HuH-7 (cell line): ENCODE measurements at places on chromosomes 2 and 18.

- DNase-seq, result no peak
These were observed 23.4 kb downstream of the LYPD1 start for GRCh38 chr2:132646540-132647108.

DNA sequence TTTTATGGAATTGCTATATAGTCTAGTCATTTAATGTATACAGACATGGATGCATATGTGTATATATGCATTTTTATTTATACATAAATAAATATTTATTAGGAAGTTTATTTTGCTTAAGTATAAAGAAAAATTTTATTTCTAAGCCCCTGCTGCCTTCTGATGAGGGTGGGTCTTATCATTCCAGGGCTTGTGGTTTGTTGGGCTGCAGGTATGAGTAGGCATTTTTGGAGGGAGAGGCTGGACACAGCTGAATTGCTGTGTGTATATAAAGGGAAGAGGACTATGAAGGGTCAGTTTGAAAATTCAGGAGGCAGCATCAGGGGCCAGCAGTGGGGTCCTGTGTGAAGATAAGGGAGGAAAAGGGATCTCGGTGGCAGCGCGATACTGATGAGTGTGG, 189.4 kb downstream of the TMEM182 start:
- DNase-seq, result no peak

GRCh38 chr2:229230911-229231310, 40.2 kb downstream of the PID1 start:
- DNase-seq, result no peak

DNA sequence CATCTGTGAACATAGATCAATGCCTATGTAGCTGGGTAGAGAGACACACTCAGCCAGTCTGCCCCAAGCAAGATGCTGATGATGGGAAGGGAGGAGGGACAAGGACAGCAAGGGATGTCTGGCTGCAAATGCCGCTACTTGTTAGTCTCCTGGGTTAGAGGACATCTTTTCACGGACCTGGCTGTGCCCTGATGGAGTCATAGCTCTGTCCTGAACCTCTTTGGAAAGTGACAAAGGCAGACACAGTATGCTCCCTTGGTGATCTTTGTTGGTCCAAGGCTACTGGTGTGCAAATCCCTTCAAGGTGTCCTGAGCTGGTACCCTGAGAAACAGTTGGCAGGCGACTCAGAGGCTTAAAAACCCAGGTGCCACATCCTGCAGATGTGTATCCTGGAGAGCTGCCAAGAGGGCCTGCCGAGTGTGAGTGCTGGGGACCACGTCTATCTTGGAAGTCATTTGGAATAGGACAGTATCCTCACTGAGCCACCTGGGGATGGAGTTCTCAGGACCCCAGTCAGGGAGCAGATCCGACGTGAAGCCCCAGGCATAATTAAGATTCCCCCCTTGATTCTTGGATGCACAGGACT, 10.8 kb downstream of the FOSL2 start:
- no peak for DNase-seq

GRCh38 chr18:37383846-37384595, 181.6 kb downstream of the CELF4 start:
- DNase-seq, result no peak

GRCh38 chr2:43363120-43363519, 136.7 kb upstream of the ZFP36L2 start:
- no peak for DNase-seq

DNA sequence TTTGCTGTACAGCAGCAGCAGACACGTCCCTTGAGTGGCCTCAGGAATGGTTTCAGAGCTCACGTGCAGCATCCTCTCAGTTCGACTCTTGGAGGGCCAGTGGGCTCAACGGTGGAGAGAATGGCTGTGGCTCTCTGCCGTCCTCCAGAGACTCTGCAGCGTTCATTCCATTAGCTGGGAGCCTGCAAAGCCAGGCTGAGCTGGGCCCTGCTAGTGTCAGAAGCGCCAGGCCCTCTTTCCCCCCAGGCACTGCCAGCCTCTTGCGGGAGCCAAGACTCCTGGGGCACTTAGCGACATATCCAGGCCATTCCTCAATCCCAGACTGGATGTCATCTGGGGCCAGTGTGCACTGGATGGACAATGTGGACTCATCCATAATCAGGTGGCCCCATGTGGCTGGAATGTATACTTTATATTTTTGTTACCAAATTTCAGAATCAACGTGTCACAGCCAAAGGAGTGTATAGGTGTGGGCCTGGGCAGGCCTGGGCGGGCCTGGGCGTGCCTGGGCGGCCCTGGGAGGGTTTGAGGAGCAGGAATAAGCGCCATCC, 125.1 kb upstream of the EPAS1 start:
- no peak for DNase-seq

GRCh38 chr18:58863539-58864145, 1.0 kb upstream of the ZNF532 start:
- peak; percentile 61 for DNase-seq

DNA sequence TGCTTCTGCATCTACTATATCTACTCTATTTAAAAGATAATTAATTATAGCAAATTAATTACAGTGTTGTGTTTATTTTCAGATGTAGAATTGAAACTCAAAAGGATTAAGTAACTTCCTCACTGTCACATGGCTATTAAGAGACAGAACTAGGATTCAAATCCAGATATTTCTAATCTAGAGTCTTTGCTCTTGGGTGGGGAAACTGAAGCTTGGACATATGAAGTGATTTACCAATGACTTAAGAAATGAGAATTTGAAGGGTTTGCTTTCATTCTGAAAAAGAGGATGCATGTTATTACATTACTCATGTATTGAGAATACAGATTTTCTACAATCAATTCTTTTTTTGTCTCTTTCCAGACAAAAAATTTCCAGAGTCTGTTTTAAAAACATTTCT, 191.5 kb upstream of the SMAD7 start:
- DNase-seq, result no peak

- no peak for DNase-seq
These were observed 702.2 kb downstream of the ERBB4 start for GRCh38 chr2:211836409-211836808.

DNA sequence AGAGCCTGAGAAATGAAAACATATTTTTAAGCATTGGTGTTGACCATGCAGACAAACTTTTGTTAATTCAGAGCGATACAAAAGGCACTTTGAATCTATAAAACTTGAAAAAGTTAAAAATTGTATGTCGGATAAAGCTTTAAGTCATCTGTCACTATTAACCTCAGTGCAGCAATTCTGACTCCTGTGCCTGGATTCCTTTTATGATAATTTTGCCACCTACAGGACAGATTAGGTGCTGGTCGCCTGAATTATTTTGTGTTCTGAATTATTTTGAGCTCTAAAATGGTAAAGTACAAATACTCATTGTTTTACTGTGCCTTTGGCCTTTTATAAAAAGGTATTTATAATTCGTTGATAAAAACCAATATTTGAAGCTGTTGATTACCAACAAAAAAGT, 19.4 kb upstream of the RNF138 start:
- no peak for DNase-seq

DNA sequence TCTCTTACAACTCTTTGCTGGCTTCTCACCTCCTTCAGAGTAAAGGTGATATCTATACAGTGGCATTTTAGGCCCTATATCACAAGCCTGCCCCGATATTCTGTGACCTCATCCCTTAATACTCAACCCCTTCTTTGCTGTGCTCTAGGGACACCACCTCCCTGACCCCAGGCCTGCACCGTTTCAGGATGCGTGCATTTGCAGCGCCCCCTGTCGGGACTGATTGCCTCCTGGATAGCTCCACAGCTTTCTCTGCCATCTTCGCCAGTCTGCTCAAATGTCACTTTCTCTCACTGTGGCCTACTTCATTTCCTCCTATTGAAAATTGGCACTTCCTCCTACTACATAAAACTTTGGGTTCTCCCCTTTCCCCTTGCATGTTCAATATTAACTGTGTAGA, 289.6 kb downstream of the SOCS6 start:
- DNase-seq, result peak; percentile 5

- DNase-seq, result no peak
These were observed 511.2 kb downstream of the METTL4 start for GRCh38 chr18:2060086-2060485.

- DNase-seq, result no peak
These were observed 12.8 kb downstream of the ASIC4 start for GRCh38 chr2:219527076-219527394.

GRCh38 chr2:210072493-210072892, 70.1 kb downstream of the RPE start:
- DNase-seq, result no peak

DNA sequence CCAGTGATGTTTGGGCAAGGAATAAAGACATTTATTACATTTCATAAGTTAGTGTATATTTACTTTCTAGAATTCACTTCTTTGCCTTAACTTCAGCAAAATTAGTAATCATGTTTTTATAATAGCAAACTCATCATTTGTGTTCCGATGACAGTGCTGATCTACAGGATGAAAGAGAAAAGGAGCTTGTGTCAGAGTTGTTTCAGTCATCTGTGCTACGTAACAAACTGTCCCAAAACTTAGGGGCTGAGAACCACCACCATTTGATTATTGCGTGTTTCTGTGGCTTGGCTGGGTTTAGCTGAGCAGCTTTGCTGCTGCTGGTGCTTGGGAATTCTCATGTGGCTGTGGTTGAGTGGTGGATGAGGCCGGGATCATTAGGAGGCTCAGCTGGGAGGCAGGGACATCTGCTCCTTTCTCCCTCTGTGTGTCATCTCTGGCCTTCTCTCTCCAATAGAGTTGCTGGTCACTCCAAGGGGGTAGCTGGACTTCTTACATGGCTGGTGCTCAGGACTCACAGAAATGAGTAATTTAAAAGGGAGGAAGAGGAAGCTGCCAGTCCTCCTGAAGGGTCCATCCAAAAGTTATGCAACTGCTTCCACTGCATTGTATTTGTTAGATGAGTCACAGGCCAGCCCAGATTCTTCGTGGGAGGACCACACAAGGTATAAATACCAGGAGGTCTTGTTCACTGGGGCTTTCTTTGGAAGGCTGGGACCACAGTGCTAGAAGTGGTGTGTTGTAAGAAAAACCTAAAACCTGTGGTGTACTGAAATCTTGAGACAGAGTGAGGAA, 43.4 kb upstream of the HAAO start:
- no peak for DNase-seq

DNA sequence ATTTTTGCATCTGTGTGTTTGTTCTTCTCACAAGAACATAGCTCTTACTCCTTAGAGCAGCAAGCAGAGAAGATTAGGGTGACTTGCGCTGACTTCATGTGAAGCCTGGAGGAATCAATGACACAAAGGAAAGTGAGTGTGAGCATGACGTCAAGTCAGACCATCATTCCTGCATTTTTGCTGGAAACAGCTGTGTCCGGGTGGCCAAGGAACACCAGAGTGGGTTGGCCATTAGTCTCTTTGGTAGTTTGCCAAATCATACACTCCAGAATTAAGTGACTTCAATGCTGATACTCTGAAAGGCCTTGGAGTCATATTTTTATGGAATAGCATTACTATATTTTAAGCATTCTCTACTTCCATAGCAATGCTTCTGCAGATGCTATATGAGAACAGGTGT, 597.2 kb downstream of the DCDC2C start:
- no peak for DNase-seq

DNA sequence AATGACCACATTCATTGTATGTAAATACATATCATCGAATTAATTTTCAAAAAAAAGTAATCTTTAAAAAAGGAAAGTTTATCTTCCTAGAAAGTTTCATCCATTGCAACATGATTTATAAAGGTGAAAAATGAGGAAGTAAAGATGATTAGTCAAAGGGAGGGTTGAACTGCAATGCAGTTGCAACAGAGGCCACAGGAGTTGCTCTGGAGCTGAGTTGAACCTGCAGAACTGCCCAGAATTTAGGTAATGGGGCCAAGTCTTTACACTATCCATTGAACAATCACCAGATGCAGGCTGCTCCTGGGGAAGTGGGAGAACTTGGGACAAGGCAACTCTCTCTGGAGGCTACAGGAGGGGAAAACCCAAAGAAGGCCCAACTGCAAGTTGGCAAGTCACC, 390.7 kb downstream of the METTL4 start:
- DNase-seq, result no peak

GRCh38 chr2:174282441-174282840, 34.1 kb upstream of the OLA1 start:
- DNase-seq, result no peak

- no peak for DNase-seq
These were observed 806.3 kb upstream of the GCFC2 start for GRCh38 chr2:76516861-76517573.

- no peak for DNase-seq
These were observed 730.3 kb downstream of the CNTNAP5 start for GRCh38 chr2:124755386-124755785.

- no peak for DNase-seq
These were observed 123.8 kb downstream of the ARL4C start for GRCh38 chr2:234373060-234373459.

DNA sequence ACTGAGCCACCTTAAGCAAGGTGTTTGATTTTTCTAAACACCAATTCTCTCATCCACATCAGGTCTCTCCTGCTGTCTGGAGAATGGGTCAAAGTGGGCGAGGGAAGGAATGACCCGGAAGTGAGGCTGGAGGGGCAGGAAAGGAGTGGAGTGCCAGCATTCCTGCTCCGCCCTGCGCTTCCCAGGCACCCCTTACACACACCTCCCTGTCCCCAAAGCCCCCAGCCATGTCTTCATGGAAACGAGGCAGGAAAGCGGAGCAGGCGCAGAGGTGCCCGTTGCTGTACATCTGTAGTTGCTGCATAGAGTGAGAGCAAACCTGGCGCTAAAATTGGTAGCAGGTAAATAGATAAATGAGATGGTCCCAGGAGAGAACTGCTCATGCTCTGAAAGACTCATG, 27.2 kb upstream of the NT5DC4 start:
- no peak for DNase-seq

DNA sequence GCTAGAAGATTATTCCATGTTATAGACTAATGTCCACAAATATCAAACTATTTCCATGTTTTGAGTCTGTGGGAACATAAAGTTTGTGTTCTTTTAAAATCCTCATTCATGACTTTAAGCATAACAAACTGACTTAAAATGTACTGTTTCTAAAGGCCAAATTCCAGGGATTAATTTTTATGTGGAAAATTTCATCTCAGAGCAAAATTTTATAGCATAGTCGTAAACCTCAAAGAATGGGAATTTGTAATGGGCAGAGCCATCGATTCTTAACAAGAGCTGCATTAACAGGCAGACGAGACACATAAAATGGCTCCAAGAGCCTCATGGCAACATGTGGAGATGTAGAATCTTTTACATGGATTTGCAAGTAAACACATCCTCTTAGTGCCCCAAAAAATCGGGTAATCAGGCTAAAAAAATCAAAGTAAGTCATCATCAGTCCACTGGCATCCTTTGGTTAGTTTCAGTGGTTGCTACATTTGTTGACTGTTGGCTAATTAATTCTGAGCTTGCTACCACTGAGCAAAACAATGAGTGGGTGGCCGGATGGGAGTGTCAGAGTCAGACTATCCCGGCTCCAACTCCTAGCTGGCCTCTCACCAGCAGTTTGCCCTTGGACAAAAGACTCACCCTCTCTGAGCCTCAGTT, 119.6 kb downstream of the FAM210A start:
- DNase-seq, result no peak

- DNase-seq, result peak; percentile 21
These were observed 15.4 kb upstream of the RMC1 start for GRCh38 chr18:23487738-23488570.

DNA sequence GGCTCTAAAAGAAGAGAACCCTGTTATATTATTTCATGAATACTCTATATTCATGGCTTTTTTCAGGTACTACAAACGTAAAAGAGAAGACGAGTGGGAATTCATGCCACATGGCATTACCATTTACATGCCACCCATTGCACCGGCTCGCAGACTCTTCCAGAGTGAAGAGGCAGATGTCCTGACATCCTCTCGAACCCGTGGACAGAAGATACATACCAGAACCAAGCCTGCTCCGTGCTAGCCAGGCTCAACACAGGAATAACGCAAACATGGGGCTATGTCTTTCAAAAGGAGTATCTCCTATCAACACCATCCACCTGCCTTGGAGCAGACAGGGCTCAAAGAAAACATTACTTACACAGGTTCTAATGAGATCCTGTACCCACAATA, 168.8 kb downstream of the THADA start:
- DNase-seq, result no peak
